NCI-H1417 treated with DMSO at 0.1 percent for 48 hours (cell line): ENCODE measurements at places on chromosomes 7 and 10.

- DNase-seq: no peak
Measured at GRCh38 chr10:132193907-132194552, 7.3 kb downstream of the DPYSL4 start.

DNA sequence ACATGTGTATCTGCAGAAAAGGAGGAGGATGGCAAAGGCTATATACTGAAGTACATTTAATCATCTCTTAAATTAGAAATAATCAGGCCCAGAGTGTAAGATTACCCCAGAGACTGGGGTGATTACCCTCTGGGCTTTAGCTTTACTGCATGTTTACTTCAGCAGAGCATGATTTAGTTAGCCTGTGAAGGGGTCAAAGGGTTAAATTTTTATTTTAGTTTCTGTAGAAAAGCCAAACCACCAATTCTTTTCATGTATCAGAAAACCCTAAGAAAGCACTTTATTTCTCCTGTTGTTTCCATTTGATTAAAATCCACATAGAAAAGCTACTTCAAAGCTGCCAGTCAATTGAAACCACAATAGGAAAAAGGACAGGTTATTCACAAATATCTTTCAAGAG, 101.5 kb upstream of the LSM8 start:
- DNase-seq: no peak

GRCh38 chr7:1941464-1942242, 271.6 kb downstream of the ELFN1 start:
- no peak for DNase-seq

DNA sequence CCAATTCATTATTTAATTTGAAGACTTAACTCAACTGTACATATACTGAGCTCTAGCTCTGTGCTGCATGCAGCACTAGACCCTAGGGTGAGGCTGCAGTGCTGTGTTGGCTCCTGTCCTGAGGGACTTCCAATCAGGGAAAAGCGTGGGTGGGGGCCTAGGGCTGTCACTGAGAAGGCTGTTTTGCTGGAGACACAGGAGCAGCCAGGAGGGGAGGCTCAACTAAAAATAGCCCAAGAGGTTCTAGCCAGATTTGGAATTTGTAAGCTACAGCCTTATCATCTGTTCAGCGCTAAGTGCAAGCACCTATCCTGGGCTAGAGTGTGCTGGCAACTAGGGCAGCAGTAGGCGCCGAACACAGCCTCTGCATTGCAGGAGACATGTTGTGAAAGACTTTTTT, 121.1 kb downstream of the VWC2 start:
- DNase-seq: no peak

GRCh38 chr7:43530553-43531410, 52.1 kb upstream of the STK17A start:
- no peak for DNase-seq
